ENCODE measurements at places on chromosomes 5 and 9.
A peak's percentile ranks its signal among the peaks of the same experiment; 100 is the strongest.

GRCh38 chr9:85321561-85321960 is 420.2 kb downstream of the AGTPBP1 start:
- no peak for DNase-seq

- no peak for DNase-seq
Observed at GRCh38 chr9:98518556-98518955, 190.2 kb downstream of the GABBR2 start.

GRCh38 chr5:102753889-102754766 is 977 bp upstream of the PAM start:
- DNase-seq: no peak

- DNase-seq: no peak
Observed at GRCh38 chr5:75042522-75042921, 9.8 kb downstream of the GCNT4 start.

DNA sequence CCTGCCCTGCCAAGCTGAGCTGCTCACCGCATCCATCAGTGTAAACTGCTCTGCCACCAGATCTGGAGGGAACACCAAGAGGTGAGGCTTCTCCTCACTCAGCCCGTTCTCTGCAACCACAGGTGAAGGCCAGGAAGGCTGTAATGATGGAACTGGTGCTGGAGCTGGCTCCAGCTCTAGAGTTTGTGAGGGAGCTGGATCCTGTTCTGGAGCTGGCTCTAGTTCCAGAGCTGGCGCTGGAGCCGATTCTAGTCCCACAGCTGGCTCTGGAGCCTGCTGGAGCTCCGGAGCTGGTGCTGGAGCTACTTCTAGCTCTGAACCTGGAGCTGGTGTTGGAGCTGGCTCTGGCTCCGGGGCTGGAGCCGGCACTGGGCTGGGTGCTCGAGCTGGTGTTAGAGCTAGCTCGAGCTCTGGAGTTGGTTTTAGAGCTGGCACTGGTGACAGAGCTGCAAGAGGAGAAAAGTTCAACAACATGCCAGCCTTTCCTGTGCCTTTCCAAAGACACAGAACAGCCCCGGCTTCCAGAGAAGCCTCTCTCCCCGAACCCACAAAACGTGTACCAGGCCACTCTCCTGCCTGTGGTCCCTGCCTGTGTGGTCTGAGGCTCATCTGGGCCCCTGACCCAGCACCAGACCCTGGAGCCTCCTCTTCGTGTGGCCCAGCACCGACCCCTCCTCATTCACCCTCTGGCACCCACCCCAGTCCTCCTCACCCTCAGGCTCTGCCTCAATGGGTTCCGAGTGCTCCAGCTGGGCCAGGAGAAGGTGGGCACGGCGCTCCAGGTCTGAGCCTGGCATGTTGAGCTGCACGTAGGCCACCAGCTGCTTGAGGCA is 12.9 kb downstream of the RALGDS start:
- DNase-seq: peak; percentile 44

GRCh38 chr5:76625087-76625815 is 2.0 kb upstream of the F2RL2 start:
- no peak for DNase-seq

DNA sequence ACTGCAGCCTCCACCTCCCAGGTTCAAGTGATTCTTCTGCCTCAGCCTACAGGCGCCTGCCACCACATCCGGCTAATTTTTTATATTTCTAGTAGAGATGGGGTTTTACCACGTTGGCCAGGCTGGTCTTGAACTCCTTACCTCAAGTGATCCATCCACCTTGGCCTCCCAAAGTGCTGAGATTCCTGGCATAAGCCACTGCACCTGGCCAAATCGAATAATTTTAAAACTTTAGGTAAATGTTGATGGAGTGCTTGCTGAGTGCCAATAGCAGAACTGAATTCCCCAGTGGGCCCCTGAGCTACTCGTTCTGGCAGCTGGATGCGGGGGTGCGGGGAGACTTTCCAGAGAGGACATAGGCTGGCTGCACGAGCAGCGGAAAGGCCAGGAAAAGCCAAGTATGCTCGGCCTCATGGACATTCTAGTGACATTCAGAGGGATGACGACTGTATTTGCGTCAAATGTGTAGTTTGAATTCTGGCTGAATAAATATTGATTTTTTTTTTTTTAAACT is 16.8 kb downstream of the TRAF2 start:
- peak; percentile 76 for DNase-seq

DNA sequence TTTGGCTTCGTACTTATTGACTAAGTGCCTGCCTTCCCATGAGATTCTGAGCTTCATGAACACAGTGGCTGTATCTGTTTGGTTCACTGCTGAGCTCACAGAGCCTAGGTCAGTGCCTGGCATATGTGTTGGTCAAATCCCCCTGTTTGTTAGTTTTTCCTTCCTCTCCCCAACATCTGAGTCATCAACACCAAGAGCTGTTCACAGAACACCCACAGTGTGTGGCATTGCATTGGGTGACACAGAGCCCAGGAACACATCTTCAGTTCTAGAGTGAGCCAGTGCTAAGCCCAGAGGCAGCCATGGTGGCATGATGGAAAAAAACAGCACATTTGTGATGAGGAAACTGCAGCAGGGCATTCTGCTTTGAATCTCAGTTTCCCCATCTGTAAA is 294.6 kb downstream of the SEC61B start:
- DNase-seq: no peak

- no peak for DNase-seq
Observed at GRCh38 chr5:113390224-113390623, 44.6 kb downstream of the TSSK1B start.
